ENCODE measurements at places on chromosomes 4 and X. TPM values are rescaled to one million over a fixed set of nuclear protein-coding genes. Genes with fewer than 3 reads are reported as not detected.

The NDNF gene
- 12.0 TPM for total RNA-seq

The RBMXL3 gene
- total RNA-seq, result not detected

The NRK gene
- 157 TPM for total RNA-seq

DNA sequence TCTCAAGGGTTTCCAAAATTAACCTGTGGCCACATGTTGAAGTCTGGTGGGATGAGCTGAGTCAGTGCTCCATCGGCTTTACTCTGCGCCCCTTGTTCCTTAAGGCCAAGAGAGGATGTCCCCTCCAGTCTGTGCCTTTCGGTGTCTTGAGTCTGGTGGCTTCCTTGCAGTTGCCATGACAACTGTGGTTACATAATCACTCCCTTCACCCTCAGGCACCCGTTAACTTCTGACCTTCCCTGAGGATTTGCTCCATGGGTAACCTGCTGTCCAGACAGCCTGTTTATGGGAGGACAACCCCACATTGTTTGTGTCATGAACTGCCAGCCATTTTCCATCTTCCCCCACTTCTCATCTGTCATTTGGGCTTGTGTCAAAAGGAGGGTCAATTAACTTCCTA, 401.1 kb upstream of the LCORL start:
- DNase-seq, result no peak

GRCh38 chrX:36957425-36958328, 50.5 kb upstream of the FAM47C start:
- no peak for DNase-seq

GRCh38 chr4:6492861-6493657, 20.6 kb upstream of the PPP2R2C start:
- DNase-seq, result no peak

- no peak for DNase-seq
Observed at GRCh38 chr4:108559068-108559793, 61.1 kb upstream of the RPL34 start.
